ENCODE measurements at places on chromosomes 5 and 9. TPM values are rescaled to one million over a fixed set of nuclear protein-coding genes. Genes with fewer than 3 reads are reported as not detected.

- no peak for DNase-seq
- no peak overlapping the region for H3K4me3 ChIP-seq
- H3K36me3 ChIP-seq: no peaks in the 10 kb centered on the region
- peaks cover 8% of the 10 kb centered on the region for H3K27me3 ChIP-seq
- no peak overlapping the region for H3K27ac ChIP-seq
- H3K4me1 ChIP-seq: no peaks in the 10 kb centered on the region
Observed at GRCh38 chr9:86687788-86688187, 259.5 kb downstream of the GAS1 start.

ABL1 gene
- total RNA-seq: 36.5 TPM

TAL2 gene
- total RNA-seq: not detected

EIF4E1B gene
- not detected for total RNA-seq

KIF4B gene
- not detected for total RNA-seq

DNA sequence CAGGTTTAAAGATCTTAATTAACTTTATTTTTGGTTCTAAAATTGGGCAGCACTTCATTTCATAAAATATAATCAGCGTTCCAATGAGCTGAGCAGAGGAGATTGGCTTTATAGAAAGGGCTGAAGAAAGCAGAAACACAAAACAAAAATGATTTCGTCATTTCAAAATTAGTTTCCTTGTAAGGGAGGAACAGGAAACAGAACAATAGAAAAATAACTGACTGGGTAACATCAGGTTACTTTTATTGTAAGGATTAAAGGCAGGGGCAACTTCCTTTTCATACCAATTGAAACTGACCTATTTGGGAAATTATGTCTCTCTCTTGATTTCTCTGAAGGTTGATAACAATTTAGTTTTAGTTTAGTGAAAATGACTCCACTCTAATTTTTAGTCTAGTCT lies 157.1 kb downstream of the ATP10B start:
- DNase-seq: no peak
- no peak overlapping the region for H3K4me3 ChIP-seq
- no peaks in the 10 kb centered on the region for H3K4me1 ChIP-seq
- H3K27me3 ChIP-seq: no peaks in the 10 kb centered on the region

DNA sequence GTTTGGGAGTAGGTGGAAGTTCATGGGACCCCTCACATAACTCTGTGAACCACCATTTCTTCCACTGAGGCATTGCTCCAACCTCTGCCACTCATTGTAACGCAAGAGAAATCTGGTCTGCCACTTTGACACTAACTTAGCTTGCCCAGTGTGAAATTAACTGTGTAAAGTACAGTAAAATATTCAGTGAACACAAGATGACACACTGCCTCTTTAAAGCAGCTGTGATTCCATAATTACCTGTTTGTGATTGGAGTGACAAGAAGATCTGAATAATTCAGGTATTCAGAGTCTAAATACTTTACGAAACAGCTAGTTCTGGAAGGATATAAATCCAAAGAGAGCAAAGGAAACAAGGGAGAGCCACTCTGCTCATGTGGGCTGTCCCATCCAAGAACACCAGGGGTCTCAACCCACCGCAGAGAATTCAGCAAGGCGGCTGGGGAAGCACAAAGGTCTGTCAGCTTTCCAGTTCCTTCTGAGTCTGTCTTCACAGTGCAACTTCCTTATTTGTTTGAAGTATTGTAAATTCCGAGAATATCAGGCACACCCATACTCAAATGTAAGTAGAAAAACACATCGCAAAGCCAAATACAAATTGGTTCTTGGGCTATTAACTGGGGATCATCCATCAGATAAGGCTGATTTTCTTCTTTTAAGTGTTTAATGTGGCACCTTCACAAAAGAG lies 86.9 kb downstream of the GNAQ start:
- H3K27me3 ChIP-seq: no peaks in the 10 kb centered on the region
- peak overlapping the region; percentile 27 for H3K4me3 ChIP-seq
- peak overlapping the region; percentile 67 for H3K27ac ChIP-seq
- no peaks in the 10 kb centered on the region for H3K36me3 ChIP-seq
- no peak for DNase-seq

DNA sequence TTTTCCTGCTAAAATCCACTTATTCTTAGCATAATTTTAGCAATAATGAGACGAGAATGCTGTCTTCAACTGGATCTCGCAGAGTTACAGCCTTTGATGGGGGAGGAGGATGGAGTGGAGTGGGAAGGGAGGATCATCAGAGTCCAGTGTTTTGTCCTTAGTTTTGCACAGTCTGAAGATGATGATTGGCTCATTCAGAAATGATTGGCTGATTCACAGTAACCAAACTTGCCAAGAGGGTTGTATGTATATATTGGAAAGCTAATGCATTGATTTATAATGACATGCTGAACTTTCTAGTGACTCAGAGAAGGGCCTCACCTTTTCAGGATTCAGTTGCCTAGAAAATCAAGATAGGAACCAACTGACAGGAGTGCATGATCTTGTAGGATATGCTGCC lies 448.0 kb downstream of the CCDC171 start:
- H3K27ac ChIP-seq: no peak overlapping the region
- no peaks in the 10 kb centered on the region for H3K27me3 ChIP-seq
- no peak for DNase-seq
- H3K4me3 ChIP-seq: no peak overlapping the region
- H3K36me3 ChIP-seq: no peaks in the 10 kb centered on the region

NKD2 gene
- total RNA-seq: 18.7 TPM

TIMD4 gene
- 7.3 TPM for total RNA-seq

- no peak overlapping the region for H3K4me3 ChIP-seq
- H3K27me3 ChIP-seq: peaks cover 5% of the 10 kb centered on the region
- H3K4me1 ChIP-seq: no peaks in the 10 kb centered on the region
- no peak overlapping the region for H3K27ac ChIP-seq
- no peak for DNase-seq
- no peaks in the 10 kb centered on the region for H3K36me3 ChIP-seq
Observed at GRCh38 chr9:109799792-109800191, 19.8 kb downstream of the PALM2AKAP2 start.

GRCh38 chr5:77844623-77845323 lies 68.6 kb upstream of the TBCA start:
- no peak overlapping the region for H3K27ac ChIP-seq
- peak overlapping the region; percentile 85 for H3K4me3 ChIP-seq
- H3K36me3 ChIP-seq: no peaks in the 10 kb centered on the region
- H3K4me1 ChIP-seq: peaks cover 5% of the 10 kb centered on the region

ROPN1L gene
- 0.26 TPM for total RNA-seq

DNA sequence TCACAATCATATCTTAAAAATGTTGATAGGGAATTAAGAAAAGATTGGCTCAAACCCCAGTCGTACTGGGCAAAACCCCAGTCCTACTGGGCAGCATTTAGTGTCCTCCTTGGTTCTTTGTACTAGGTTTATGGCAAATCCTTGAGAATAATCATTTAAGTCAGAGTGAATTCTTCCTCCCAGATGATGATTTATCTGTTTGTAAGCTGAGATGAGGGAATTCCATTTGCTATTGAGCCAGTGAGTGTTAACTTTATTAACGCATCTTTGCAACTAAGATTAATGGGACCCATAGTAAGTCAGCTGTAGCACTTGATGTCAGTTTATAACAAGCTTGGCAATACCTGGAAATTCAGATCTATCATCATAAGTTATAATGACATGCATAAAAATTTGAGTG lies 821.8 kb upstream of the DMAC1 start:
- no peak overlapping the region for H3K4me3 ChIP-seq
- DNase-seq: no peak
- H3K36me3 ChIP-seq: no peaks in the 10 kb centered on the region
- no peak overlapping the region for H3K27ac ChIP-seq
- H3K27me3 ChIP-seq: no peaks in the 10 kb centered on the region
